ENCODE measurements at places on chromosomes 16 and 17.
A peak's percentile ranks its signal among the peaks of the same experiment; 100 is the strongest.

GRCh38 chr17:55167024-55167725 is 97.6 kb upstream of the HLF start:
- DNase-seq = no peak

DNA sequence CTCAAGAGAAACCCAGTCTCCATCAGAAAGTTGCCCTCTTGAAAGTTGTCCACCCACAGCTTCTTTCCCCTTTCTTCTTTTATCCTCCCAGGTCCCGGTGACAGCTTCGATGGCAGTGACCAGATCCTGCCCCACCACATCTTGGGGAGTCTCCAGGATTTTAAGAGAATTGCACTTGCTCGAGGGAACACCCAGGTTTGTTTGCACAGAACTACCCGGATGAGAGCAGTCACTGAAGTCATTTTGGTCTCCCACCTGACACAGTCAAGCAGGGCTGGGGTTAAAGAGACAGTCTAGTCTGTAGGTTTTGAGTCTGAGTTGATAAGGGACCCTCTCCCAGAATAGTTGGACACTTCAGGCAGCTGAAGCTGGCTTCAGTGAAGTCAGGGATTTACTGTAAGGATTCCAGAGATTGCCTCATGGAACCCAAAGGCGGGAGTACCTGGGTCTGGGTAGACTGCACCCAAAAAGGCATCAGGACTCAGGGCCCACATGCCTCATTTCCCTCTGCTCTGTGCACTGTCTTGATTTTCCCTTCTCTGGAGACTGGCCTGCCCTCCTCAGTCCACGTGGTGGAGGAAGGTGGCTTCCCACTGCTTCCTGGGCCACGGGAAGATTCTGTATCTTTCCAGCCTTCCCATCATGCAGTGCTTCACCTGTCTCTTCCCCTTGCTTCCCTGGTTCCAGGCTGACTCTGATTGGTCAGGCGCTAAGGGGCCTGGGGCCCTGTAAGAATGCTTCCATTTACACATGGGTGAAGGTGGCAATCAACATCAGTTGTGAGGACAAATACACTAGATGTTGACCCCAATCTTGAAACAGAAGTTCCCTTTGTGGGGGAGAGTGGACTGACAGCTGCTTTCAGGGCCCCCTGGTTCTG is 9.5 kb downstream of the MYCBPAP start:
- DNase-seq = no peak

- DNase-seq = peak; percentile 34
These were observed 31.2 kb downstream of the CTU2 start for GRCh38 chr16:88737298-88738150.

DNA sequence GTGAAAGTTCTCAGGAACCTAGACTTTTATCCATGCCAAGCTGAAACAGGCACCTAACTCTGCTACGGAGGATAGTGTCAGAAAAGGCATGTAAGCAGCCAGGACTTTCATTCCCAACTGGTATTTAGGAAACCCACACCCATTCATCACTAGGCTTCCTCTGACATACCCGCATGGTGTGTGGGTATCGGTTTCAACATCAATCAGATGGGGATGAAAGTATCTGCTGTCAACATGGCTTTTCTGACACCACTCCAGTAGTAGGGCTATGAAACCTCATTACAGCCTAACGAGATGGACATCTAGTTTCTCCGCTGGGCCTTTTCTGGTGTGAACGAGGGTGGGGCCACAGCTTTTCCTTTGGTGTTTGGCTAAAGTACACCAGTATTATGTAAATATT is 1178.3 kb downstream of the CDH11 start:
- DNase-seq = no peak

GRCh38 chr17:78709751-78710181 is 72.3 kb downstream of the CYTH1 start:
- DNase-seq = no peak

- no peak for DNase-seq
These were observed 64.5 kb upstream of the CIBAR2 start for GRCh38 chr16:85176541-85177447.

DNA sequence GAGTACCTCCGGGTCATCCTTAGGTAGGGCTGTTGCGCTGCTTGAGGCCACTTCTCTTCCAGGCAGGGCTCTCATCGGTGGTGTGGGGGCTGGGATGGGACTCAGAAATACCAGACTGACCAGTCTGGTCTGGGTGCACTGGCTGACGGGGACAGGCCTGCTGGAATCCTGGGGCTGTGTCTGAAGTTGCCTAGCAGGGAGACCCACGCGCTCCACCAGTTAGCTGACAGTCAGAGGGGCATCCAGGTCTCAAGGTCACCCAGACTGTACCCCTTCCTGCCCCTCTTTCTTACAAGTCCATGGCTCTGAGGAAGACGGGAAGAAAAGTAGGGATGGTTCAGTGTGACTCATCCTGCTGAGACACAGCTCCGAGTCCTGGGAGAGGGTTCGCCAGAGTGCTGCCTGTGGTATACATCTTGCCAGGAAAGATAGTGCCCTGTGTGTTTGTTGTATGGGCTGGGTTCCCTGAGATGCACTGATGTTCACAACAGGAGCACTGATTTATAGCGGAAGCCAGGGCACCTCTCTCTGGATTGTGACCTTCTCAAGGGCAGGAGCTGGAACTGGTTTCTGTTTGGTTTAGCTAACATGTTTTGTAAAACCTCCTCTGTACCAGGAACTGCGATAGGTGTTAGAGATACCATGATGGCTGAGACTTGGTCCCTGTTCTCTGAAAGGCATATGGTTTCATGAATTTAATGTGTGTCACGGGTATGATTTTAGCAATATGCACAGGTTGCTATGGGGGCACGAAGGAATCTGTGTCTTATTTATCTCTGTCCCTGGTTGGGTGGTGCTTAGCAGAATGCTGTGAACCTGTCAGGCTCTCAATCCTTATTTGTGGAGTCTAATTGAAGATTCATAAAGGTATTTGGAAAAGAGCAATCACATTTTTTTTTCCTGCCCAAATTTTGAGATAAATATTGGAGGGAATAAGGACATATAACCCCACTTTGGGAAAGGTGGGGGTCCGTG is 97.5 kb downstream of the OR1D5 start:
- DNase-seq = no peak

DNA sequence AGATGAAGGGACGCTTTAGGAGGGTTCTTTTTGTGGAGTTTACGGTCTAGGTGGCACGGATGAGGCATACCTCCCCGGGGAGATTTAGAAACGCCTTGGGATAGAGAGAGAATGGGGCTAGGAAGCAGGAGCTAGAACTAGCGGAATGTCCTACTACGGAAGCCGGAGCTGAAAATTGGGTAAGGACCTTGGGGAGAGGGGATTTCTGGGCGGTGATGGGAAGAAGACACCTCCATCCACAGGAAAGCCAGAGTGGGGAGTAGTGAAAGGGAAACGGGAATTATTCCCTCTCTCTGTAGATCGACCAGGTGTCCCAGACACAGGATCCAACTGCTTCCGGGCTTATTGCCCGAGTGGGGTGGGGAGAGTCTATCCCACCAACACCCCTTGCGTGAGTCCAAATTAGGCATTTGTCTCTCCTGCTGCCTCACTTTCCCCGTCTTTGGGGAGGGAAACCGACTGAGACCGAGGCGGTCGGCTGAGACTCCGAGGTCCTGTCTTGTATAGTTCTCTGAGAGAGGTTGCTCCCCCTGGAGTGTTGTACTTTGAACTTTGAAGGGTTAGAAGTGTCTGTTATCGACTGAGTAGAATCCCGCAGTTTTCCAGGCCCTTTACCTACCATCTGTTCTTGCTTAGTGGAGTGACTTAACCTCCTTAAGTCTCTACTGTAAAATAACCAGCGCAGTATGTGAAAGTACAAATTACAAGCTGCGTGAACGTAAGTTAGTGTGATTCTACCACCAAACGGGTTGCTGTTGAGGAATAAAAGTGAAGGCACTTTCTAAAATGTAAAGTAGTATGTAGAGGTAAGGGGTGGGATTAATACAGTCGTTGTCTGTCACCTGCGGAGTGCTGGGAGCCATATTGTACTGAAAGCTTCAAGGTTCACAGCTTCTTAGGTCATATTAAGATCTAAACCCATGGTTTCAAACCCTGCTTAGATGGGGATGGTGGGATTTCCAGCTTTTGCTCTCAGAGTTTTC is 1.0 kb downstream of the RSPRY1 start:
- peak; percentile 23 for DNase-seq

- DNase-seq = peak; percentile 2
These were observed 155.7 kb upstream of the TNRC6C start for GRCh38 chr17:77802811-77803220.

GRCh38 chr17:29084541-29085146 is 41.7 kb downstream of the PIPOX start:
- no peak for DNase-seq

- DNase-seq = no peak
These were observed 805.0 kb upstream of the RBFOX1 start for GRCh38 chr16:6527646-6528045.

- no peak for DNase-seq
These were observed 3.3 kb upstream of the XYLT1 start for GRCh38 chr16:17474037-17474436.

DNA sequence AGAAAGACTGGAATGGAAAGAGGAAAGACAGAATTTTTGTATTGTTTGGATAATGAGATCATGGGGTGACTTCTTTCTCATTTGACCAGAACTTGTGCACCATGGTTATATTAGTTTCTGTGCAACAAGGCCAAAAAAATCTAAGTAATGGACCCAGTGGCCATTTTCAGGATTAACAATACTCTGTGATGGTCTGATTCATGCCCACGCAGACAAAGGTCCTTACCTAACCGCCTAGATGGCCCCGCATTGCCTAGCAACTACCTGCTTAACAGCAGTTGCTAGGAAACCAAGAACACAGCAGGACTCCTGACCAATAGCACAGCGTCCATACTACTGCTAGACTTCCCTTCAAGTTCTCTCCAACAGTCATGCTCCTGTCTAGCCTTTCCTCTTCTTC is 22.4 kb downstream of the MIS12 start:
- DNase-seq = no peak

GRCh38 chr16:55760310-55761001 is 72.4 kb downstream of the CES1 start:
- no peak for DNase-seq
